A172 (cell line): ENCODE measurements at places on chromosomes 7 and 10.

GRCh38 chr7:12766416-12766815 is 79.0 kb downstream of the ARL4A start:
- no peak for DNase-seq

DNA sequence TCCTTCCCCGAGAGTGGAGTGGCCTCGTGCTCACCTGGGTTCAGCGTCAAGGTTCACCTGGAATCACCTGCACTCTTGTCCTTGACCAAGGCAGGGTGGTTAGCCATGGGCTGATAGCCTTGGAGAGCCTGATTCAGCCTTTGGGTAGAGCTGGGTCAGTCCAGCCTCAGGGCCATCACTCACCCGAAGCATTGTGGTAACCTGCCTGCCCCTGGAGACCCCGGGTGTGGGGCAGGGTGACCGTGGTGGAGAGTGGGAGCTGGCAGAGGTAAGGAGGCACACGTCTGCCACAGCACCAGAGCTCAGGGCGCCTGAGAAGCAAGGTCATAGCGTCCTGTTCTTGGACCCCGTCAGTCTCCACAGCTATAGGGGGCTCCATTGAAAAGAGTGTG is 27.8 kb upstream of the WDFY4 start:
- no peak for DNase-seq

DNA sequence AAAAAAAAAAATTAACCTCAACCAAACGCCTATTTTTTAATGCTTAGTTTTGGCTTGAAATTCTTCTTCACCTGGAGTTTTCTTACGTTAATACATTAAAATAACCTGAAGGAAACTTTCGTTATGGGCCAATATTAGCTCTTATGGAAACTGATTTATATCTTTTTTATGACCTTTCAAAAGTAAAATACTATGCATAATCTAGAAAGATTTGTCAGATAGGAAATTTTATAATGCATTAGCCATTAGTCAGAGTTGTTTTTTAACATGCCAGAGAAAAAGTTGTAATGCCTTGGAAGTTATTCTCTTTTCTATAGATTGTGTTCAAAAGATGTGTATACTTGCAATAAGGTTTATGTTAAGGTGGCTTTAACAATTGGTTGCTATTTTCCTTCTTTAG is 34.3 kb upstream of the ARL4A start:
- DNase-seq = no peak

DNA sequence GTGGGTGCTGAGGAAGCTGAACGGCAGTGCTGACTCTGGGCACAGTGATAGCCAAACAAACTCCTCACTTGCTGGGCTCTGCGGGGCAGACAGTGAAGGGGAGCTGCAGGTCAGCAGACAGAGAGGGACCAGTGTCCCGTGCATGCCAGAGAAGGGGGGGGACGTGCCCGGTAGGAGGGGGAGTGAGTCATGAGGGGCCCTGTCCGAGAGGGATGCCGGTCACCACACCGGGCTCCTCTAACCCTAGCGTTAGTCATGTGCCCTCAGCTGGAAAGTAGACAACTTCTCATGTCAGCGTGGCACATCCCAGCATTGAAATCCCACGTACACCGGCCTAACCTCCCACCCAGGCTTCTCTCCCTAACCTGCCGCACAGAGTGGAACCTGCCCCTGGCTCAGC is 117.1 kb upstream of the DPP6 start:
- DNase-seq = no peak

DNA sequence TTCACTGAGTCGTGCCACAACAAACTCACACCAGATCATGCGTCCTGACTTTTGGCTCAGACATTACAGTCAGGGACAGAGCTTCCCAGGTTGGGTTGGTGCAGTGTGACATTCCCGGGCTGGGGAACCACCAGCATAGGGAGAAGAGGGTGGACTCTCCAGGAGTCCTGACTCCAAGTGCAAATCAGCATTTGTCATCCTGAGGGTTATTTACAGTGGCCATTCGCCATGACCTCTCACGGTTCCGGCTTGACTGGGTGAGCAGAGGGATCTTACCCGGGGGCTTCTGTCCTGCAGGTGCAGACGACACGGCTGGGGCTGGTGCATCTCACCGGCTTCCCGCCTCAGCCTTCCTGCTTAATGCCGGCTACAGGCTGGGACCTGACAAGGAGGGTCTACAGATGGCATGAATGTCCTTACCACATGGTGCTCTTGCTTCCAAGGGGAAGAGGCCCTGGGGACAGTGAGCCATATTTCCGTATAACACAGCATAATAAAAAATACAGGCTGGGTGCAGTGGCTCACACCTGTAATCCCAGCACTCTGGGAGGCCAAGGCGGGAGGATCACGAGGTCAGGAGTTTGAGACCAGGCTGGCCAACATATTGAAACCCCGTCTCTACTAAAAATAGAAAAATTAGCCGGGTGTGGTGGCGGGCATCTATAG is 12.5 kb upstream of the INTS1 start:
- peak; percentile 82 for DNase-seq

DNA sequence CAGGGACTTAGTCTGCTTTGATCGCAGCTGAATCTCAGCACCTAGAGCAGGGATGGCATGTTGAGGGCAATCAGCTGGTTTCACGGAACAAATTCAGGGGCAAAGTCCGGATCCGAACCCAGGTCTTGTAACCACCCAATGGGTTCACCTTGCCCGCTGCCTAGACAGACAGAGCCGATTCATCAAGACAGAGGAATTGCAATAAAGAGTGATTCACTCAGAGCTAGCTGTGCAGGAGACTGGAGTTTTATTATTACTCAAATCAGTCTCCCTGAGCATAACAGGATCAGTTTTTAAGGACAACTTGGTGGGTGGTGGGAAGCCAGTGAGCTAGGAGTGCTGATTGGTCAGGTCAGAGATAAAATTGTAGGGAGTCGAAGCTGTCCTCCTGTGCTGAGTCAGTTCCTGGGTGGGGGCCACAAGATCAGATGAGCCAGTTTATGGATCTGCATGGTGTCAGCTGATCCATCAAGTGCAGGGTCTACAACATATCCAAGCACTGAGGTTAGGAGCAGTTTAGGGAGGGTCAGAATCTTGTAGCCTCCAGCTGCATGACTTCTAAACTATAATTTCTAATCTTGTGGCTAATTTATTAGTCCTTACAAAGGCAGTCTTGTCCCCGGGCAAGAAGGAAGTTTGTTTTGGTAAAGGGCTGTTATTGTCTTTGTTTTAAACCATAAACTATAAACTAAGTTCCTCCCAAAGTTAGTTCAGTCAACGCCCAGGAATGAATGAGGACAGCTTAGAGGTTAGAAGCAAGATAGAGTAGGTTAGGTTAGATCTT is 43.5 kb upstream of the CHST3 start:
- peak; percentile 82 for DNase-seq

DNA sequence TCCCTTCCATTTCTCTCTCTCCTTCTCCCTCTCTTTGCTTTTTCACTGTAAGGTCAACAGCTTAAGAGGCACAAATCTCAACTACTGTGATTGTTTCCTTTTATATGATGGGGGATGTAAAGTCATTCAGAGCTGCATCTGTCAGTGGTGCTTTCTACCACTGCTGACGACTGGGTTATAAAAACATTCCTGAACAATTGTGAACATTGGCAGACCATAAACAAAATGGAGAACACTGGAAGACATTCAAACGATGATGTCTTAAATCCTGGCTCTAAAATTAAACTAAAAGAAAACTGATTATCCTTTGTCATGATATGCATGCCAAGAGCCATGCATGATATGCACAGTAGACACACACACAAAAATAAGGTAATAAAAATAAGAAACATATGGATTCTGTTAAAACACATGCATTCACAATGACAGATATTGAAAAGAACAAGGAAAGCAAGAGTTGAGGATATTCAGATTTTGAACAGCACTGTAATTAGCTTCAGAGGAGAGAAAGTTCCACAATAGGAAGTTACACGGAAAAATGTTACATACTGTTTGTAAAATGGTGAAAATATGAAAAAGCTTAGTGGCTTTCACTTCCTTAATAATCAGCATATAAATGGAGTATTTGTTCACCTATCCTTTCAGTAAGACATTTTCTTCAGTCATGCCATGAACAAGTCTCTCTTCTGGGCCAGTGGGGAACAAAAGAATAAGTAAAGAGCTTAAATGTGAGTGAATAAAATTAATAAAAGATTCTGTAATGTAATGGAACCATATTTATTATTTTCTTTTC is 89.2 kb downstream of the RNLS start:
- DNase-seq = no peak

GRCh38 chr10:10618139-10618538 is 399.5 kb upstream of the CELF2 start:
- DNase-seq = no peak
